ENCODE measurements at places on chromosomes 4 and X.

DNA sequence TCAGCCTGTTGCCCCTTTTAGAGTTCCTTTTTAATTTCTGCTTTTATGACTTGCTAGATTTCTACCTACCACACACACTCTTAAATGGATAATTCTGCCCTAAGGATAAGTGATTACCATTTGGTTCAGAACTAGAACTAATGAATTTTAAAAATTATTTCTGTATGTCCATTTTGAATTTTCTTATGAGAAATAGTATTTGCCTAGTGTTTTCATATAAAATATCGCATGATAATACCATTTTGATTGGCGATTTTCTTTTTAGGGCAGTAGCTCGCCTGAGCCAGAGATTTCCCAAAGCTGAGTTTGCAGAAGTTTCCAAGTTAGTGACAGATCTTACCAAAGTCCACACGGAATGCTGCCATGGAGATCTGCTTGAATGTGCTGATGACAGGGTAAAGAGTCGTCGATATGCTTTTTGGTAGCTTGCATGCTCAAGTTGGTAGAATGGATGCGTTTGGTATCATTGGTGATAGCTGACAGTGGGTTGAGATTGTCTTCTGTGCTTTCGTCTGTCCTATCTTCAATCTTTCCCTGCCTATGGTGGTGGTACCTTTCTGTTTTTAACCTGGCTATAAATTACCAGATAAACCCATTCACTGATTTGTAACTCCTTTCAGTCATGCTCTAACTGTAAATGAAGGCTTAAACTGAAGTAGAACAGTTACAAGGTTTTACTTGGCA, 7.8 kb downstream of the ALB start:
- DNase-seq: no peak

DNA sequence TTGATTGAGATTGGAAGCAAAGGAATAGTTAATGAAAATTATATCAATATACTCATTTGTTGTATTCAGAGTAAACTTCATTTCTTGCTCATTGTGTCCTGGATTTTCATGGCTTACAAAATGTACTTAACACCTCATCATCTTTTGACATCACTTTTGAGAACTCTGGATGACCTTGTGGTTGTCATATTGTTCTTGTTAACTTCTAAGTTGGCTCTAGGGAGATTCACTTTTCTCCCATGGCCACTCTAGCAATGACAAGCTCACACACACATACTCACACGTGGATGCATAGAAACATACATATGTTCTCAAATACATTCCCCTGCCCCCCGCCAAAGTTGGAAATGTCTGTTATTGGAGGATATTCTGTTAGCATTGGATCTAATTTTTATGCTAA, 15.3 kb downstream of the PHEX start:
- DNase-seq: no peak

- no peak for DNase-seq
These were observed 11.0 kb downstream of the STIM2 start for GRCh38 chr4:26871611-26872010.

- DNase-seq: no peak
These were observed 10.9 kb upstream of the RHOXF2 start for GRCh38 chrX:120147537-120147936.

DNA sequence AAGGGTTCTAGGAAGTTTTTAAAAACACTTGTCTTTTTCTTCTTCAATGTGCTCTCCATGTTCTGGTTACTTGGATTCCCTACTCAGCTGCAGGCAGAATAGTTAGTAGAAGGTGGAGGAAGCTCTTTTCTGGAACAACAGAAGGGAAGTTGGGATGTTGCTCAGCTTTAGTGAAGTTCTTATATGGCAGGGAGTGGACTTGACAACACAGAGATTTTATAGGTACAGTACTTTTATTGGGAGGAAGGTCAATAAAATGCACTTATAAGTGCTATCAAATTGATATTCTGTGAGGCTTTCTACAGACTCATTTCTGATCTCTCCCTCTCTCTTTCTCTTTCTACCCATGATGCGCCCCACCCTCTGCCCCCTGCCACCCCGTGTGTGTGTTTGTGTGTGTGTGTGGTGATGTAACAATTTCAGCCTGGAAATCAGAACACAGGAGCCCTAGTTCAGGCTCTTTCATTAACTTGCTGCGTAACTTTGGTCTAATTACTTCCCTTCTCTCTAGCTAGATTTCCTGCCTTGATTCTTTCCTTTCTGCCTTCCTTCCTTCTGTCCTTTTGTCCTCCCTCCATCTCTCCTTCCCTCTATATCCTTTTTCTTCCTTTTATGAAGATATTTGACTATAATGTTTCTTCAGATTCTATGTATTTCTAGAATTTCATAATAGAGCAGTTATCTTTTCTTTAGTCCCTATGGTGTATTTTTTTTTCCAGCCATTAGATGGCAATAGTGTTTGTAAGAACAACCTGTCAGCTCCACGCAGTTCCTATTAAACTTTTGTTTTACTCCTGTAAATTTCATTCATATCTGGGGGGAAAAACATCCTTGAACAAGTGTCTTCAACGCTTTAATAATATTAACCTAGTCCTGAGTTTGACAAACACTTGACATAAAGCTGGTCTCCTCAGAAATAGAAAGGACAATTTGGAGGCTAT, 37.1 kb downstream of the HEPH start:
- no peak for DNase-seq

- DNase-seq: no peak
These were observed 375.6 kb downstream of the GBA3 start for GRCh38 chr4:23068287-23068686.

DNA sequence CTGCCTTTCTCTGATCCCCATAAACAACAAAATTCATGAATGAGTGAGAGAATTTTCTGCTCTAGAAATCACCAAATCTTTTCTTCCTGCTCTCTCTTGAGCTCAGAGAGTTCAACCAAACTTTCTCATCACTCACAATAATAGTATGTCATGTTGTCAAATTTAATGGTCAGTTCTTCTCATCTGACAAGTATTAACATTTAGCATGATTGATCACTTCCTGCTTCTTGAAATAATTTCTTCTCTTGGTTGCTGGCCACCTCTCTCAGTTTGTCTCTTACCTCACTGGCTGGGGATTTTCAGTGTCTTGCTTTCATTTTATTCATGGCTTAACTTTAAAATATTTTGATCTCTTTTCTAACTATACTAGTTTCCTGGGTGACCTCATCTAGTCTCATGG, 25.5 kb upstream of the FGF5 start:
- no peak for DNase-seq

GRCh38 chrX:15014281-15014680, 141.1 kb downstream of the MOSPD2 start:
- no peak for DNase-seq

GRCh38 chrX:47190445-47191269, 3.0 kb upstream of the UBA1 start:
- peak; percentile 79 for DNase-seq
